ENCODE measurements at places on chromosomes 2 and 18.

- no peak for DNase-seq
Measured at GRCh38 chr2:120741571-120742561, 6.2 kb downstream of the GLI2 start.

- no peak for DNase-seq
Measured at GRCh38 chr2:218721488-218721887, 10.9 kb downstream of the TTLL4 start.

DNA sequence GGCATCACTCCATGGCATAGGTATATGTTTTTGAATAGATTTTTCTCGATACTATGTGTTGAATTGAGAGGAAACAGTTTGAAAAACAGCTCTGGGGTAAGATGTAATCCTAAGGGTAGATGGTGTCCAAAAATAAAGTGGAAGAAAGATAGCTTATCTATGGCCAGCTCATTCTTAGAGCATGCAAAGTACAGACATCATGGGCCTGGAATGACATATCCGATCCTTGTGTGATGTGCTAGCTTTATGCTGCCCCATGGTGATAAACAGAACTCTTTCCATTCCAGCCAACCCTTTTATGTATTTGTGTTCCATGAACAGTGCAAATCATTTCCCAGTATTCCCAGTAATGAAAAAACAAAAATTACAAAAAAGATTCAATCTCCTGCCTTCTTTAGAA lies 390.2 kb upstream of the NXPH2 start:
- DNase-seq = no peak

- DNase-seq = no peak
Measured at GRCh38 chr18:76246590-76246989, 248.5 kb downstream of the ZNF516 start.

GRCh38 chr2:108910541-108911396 lies 78.3 kb downstream of the EDAR start:
- DNase-seq = no peak

GRCh38 chr2:73265298-73266060 lies 18.8 kb downstream of the FBXO41 start:
- no peak for DNase-seq

GRCh38 chr2:30860726-30861125 lies 53.5 kb upstream of the CAPN13 start:
- DNase-seq = no peak

- DNase-seq = no peak
Measured at GRCh38 chr18:77146249-77147080, 13.9 kb upstream of the MBP start.

DNA sequence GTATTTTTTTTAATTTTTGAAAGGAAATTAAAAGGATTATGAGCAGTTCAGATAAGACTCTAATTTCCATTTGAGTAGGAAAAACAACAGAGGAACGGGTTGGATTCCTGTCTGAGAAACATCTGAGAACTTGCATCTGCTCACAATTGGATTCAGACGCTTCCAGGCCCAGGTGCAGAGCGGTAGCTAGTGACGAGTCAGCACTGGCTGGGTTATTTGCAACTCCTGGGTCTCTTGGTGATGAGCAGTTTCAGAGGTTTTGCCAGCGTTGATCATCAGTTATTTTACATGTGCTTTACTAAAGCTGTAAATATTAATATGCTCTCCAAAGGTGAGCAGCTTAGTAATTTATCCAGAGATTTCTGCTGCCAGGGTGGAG lies 39.1 kb upstream of the B3GNT7 start:
- DNase-seq = no peak

DNA sequence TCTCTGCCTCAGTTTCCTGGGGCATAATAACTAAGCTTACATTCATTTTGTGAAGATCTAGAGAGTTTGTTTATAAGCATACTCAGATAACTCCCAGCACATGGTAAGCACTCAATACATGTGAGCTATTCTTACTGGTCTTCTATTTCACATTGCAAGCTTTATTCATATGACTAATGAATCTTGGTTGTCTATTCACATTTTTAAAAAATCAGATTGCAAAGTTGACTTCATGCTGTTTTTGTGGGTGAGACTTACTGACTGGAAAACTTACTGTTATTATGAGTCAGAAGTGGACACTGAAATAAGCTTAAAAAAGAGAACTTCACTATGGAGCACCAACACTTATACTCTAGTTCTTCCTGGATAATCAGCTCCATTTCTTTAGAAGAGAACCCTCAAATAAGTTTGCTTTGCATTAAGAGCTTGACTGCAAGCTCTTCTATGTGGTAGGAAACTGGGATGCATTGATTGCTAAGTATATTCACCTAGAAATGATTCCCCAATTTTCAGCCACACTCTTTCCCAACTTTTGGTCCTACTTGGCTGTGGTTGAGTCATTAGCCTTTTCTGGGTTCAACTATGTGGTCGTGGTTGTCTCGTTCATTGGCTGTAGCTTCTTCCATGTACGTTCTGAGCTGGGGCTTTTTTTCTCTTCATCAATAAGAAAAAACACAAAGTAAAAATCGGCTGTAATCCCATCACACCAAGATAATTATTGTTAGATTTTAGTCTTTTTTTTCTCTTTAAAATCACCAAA lies 29.5 kb upstream of the RBMS1 start:
- DNase-seq = no peak

All from pancreas (tissue), 10 donors.